ENCODE measurements at places on chromosomes 16 and 17.

GRCh38 chr17:35082073-35082657, 18.7 kb upstream of the RFFL start:
- peak; percentile 95 for DNase-seq

GRCh38 chr16:83733301-83733700, 74.5 kb upstream of the HSBP1 start:
- DNase-seq: no peak

GRCh38 chr17:63644846-63645245, 22.6 kb downstream of the MAP3K3 start:
- no peak for DNase-seq

DNA sequence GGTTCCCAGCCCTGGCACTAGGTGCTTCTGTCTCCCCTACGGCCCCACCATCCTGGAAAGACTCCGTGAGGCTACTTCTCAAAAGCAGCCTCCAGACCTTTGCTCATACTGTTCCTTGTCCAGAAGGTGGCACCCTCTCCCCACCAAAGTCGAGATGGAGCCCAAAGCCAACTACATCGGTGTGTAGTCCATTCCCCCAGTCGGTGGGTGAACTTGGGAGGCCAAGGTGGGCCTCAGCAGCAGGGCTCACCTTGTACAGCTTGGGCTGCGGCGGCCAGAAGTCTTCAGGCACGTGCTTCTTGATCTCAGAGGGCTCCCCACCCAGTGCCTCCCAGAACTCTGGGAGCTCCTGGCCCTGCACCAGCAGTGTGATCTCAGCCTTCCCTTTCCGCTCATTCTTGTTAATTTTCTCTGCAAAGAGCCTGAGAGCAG, 10.2 kb downstream of the FLII start:
- DNase-seq: peak; percentile 75

GRCh38 chr17:74631468-74632450, 8.2 kb upstream of the CD300E start:
- no peak for DNase-seq

GRCh38 chr16:19879241-19879792, 5.3 kb downstream of the GPRC5B start:
- peak; percentile 3 for DNase-seq

Data from EH (cell line).